ENCODE measurements at places on chromosomes 5 and 9.

- peak; percentile 27 for DNase-seq
Observed at GRCh38 chr5:136810261-136810801, 445.0 kb upstream of the TRPC7 start.

GRCh38 chr9:136969150-136969549 is 8.2 kb upstream of the PTGDS start:
- DNase-seq = no peak

GRCh38 chr9:127841087-127841835 is 13.2 kb downstream of the ENG start:
- no peak for DNase-seq

DNA sequence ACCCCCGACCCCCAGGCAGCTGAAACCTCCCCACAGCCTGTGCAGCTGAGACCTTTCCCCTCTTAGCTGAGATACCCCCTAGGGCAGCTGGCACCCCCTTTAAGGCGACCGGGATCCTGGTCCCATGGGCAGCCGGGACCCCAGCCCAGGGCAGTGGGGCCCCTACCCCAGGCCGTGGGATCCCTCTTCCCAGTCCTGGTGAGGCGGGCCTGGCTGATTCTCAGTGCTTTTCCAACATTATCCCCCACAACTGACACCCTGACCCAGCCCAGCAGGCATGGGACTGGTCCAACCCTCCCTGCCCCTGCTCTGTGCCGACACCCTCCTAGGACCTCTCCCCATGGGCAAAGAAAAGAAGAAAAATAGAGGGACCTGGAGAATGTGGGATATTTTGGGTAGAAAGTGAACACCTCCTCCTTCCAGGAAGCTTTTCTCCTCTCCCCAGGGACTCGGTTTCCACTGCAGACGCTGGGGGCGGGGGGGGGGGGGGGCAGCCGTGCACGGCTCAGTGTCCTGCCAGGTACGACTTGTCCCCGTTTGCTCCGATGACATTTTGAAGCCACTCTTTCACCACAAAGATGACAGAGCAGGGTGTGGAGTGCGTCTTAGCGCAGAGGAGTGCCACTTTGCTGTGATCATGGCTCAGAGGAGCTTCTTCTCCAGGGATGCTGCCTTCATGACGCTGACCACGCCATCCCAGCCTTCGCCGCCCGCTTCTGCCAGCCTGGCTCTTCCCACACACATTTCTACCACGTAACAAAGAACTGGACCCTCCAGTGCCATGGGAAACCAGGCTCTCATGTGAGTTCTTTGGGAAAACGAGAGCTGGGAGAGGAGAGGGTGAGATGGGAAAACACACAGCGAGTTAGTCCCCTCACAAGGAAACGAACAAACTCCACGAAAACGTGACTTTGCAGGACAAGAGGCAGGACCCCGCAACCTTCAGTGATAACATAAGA is 47.5 kb downstream of the MRPL36 start:
- DNase-seq = no peak

GRCh38 chr9:89418474-89418845 is 79.5 kb downstream of the SEMA4D start:
- no peak for DNase-seq

DNA sequence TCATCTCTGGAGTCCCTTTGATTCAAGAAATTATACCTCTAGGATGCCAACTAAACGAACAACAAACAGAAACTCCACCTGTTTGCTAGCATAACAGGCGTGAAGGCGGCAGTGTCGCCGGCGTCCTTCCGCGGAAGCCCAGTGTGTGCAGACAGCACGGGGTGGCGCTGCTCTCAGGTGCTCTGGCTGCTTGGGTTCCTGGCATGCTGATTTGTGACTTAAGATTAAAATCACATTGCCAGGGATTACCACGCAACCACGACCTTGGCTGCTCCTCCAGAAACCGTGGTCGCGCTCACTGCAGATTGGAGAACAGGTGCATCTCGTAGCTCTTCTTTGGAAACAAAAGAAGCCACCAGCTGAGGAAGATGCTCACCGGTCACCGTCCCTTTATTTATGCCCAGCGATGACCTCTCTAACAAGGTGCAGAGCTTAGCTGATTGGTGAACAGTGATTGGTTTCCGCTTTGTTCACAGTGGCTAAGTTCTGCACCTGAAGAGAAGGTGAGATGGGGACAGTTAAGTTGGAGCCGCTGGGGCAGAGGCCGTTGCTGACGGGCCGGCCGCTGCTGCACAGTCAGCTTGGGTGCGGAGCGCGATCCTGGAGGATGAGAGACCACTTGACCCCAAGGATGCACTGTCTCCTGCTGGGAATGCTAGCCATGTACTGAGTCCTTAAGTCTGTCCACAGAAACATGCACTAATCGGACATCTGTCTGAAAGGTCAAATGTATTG is 232.3 kb downstream of the FANCC start:
- DNase-seq = no peak

DNA sequence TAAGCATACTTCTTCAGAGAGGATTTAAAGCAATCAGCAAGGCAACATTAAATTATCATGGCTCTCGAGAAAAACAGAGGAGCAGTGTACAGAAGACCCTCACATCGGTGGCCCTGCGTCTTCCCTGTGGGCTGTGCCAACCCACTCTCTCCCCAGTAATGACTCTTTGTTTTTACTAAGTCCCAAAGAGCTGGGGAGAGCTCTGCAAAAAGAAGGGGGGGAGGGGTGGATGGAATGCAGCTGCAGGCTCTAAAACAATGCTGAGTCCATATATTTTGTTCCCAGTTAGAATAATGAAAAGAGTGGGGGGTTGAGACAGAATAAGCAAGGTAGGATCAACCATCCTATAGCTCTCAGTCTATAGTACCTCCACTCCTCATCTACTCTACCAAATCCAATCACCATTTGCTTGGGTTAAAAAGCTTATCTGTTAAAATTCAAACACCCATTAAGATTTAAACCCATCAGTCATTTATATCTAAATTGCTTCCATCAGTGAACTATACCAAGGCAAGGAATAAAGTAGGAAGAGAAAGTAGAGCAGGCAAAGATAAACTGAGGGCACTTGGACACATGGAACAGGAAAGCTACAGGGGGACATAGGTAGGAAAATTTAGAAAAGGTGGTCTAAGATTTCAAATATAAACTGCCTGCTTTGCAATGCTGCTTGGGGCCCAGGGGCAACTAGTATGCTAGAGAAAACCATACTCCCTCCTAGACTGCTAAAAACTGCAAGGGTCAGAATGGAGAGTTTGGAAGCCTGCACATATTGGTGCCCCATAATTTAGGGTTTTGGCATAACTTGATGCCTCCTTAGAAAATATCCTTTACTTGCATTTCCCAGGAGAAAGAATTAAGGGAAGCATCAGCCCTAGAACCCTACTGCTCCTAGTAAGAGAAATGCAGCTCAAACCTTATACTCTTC is 20.6 kb downstream of the ELL2 start:
- no peak for DNase-seq

- no peak for DNase-seq
Observed at GRCh38 chr5:158387499-158387898, 528.6 kb upstream of the CLINT1 start.

DNA sequence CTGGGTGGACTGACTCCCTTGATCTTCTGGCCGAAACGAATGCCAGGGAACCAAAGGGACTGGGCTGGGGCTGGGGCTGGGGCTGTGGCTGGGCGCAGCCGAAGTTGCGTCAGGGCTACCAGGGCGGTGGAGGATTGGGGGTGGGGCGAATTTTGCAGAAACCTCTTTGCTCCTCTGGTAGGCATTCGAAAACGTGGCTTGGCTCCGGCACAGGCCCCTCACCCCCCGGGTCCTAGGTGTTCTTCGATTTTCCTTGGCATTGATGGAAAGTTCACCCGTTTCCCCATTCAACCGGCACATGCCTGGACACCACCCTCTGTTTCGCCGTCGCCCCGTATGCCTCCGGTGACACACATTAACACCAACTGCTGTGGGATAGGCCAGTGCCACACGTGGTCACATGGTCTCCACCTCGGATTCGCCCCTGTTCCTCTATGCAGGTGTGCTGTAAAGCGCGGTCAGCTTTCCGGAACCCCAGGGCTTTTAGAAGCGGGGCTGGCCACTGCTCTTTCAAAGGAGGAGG is 477.1 kb downstream of the SPATA31A7 start:
- DNase-seq = no peak

GRCh38 chr5:61449804-61450492 is 117.9 kb downstream of the ZSWIM6 start:
- peak; percentile 90 for DNase-seq

DNA sequence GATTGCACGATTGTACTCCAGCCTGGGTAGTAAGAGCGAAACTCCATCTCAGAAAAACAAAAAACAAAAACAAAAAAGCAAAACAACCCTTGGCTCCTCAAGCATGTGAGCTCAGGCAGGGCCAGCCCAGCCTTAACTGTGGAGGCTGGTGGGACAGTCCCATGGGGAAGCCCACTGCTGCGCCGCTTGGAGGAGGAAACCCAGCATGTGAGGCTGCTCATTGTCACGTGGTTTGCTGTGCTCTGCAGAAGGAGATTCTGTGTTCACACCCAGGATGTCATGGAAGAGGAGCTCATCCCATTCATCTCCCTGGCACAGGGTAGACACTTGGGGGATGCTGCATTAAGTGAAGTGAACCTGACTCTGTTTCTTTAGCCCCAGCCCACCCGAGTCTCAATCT is 4.0 kb downstream of the ZBED3 start:
- DNase-seq = no peak

DNA sequence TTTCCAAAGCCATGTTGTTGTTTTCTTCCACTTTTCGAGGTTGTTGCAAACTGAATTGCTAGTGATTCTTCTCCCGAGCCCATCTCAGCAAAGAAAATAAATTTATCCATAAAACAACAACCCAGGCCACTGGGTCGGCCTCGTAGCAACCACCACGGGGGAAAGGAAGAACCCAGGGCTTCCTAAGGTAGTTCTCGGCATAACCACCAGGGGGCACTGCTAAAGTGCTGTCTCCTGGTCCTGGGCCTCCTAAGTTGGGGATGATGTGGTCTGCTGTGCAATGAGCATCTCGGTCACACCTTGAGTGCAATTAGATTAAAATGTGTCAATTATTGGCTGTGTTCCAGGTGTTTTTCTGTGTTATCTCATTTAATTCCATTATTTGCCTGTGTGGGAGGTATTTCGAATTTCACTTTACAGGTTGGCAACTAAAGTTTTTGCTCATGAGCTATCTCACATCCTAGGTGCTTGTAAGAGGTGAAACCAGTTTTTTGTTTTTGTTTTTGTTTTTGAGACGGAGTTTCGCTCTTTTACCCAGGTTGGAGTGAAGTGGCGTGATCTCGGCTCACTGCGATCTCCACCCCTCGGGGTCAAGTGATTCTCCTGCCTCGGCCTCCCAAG is 102.8 kb upstream of the DAP start:
- peak; percentile 48 for DNase-seq

GRCh38 chr9:137070906-137071275 is 534 bp upstream of the SAPCD2 start:
- DNase-seq = no peak

DNA sequence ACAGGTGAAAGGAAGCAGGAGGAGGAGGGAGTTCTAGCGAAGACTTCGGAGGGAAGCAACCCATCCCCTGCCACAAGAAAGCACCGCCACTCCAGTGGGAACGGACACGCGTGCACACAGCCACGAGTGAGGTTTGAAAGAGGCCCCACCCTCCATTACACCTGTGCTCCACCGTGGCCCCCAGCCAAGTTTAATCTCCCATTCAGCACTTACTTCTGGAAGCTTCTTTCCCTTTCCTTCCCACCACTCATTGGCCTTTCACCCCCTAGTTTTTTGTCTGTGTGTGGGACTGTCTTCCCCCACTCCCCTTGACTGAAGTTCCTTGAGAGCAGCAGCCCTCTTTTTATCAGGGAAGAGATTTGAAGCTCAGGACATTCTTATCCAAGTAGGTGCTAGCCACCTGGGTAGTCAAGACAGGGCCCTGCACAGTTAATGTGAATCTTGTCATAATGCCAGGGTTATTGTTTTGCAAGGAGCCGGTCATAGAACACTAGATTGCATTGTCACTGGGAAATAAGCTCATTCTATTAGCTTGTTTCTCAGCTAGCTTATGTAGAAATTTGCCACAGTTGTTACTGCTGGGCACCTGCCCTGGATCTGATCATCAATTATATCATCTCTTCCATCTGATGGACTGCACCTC is 256.0 kb downstream of the DOCK8 start:
- no peak for DNase-seq

- DNase-seq = peak; percentile 45
Observed at GRCh38 chr9:126788634-126789349, 16.0 kb upstream of the ZBTB43 start.

- DNase-seq = no peak
Observed at GRCh38 chr9:101578378-101578777, 16.4 kb downstream of the PPP3R2 start.

DNA sequence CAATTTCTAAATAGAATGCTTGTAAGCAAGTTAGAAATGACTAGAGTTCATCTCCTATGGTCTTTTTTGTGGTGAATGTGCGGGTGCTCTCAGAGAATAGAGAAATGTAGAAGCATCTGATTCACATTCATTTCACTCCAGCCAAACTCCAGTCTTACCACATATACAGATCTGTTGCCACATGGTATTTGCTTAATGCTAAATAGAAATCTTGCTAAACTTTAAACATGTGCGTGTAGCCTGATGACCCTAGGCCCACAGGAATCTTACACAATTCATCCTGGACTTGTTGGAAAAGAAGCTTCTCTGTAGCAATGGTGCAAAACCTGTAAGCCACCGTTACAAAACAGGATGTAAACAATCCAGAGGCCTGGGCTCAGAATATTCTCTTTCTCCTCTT is 135.2 kb downstream of the PCSK1 start:
- peak; percentile 100 for DNase-seq

Data from fibroblast of villous mesenchyme (primary cell).